GM23248 (cell line): ENCODE measurements at places on chromosomes 2 and 18. TPM values are rescaled to one million over a fixed set of nuclear protein-coding genes. Genes with fewer than 3 reads are reported as not detected.

The ANKRD29 gene
- polyA plus RNA-seq, result 8.0 and 8.9 TPM in 2 replicates

The ANKRD62 gene
- not detected in 2 replicates for polyA plus RNA-seq

The SERPINB4 gene
- not detected in 2 replicates for polyA plus RNA-seq

The MGAT4A gene
- not detected in 2 replicates for polyA plus RNA-seq

The C2orf15 gene
- not detected in 2 replicates for polyA plus RNA-seq
